ENCODE measurements at places on chromosomes 4 and X. TPM values are rescaled to one million over a fixed set of nuclear protein-coding genes. Genes with fewer than 3 reads are reported as not detected.

The RS1 gene
- not detected for polyA plus RNA-seq

The MAGED4B gene
- polyA plus RNA-seq: 61.4 TPM

The RAI2 gene
- 8.3 TPM for polyA plus RNA-seq

The PUDP gene
- 26.9 TPM for polyA plus RNA-seq

The FATE1 gene
- polyA plus RNA-seq: 1.2 TPM

The CDS1 gene
- 0.29 TPM for polyA plus RNA-seq

All from muscle of leg (tissue), 16 donors.